Epithelial cell of esophagus (primary cell): ENCODE measurements at places on chromosomes 13 and 19.

DNA sequence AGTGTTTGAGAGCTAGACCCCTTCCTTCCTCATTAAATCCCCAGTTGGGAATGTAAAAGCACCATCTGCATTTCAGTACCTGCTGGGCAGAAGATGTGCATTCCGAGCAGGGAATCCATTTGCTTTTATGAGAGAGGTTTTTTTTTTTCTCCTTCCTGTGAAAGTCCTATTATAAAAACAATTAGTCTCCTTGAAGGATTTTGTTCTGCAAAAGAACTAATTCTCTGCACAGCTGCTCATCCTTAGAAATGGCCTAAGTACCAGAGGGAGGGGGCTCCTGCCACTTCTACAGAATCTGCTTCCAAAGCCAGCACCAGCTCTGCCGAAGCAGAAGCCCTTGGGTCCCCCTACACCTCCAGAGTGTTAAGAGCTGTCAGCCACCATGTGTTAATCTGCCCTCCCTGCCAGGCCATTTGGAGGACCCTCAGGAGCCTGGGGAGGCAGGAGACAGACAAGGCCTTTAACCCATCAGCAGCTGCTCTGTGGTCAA is 36.4 kb upstream of the SERPINE3 start:
- no peak for DNase-seq

DNA sequence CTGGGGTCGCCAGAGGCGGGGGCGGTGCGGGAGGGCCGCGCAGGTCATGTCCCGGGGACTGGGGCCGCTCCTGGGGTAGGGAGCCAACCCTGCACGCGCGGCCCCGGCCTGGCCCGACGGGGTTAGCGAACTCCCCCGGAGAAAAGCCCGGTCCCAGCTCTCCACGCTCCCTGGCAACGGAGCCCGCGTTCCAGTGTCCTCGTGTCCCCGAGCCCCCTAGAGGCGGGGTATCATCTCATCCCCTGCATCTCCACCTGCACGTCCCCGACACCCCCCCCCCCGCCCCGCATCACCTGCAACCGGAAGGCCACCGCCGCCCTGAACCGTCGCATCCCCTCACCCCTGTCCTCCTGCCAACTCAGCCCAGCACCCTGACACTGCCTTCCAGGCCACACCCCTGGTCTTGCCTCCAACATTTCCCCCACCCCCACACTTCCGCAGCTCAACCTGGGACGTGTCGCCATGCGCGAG is 2.7 kb downstream of the WDR88 start:
- no peak for DNase-seq

DNA sequence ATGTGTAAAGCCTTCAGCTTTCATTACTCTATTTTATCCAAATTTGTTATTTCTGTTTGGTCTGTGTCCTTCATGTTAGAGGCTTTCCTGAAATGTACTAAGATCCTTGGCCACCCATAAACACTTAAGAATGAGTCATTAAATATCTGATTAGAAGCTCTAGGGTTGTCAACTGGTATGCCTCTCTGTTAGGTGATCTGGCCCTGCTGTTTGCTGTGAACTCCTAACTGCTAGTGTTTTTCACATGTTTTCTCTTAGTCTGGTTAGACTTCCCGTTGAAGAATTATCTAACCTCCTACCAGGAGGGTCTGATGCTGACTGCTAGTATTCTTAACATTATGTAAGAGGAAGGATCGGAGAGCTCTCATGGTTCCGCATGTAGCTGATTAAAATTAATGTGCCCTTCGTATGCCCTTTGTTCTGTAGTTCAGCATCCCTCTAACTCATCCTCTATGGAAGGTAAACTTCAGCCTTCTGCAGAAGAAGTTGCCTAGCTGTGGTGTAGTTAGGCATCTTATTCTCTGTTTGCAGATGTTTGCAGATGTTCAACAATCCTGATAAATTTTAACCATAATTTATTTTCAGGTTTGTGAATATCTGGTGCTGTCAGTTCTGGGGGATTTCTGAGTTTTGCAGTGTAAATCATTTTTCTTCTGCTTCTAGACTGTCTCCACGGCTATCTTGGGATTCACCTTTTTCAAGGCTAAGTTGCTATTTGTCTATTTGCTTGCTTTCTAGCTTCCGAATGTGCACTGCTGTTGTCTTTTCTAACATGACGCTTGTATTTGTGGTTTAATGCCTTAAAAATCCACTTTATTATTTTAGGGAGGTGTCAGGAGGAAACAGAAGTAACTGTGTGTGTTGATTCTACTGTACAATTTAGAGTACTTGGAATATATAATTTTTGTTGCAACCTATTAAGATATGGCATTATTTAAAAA is 207.2 kb upstream of the SPRY2 start:
- DNase-seq = peak; percentile 4

DNA sequence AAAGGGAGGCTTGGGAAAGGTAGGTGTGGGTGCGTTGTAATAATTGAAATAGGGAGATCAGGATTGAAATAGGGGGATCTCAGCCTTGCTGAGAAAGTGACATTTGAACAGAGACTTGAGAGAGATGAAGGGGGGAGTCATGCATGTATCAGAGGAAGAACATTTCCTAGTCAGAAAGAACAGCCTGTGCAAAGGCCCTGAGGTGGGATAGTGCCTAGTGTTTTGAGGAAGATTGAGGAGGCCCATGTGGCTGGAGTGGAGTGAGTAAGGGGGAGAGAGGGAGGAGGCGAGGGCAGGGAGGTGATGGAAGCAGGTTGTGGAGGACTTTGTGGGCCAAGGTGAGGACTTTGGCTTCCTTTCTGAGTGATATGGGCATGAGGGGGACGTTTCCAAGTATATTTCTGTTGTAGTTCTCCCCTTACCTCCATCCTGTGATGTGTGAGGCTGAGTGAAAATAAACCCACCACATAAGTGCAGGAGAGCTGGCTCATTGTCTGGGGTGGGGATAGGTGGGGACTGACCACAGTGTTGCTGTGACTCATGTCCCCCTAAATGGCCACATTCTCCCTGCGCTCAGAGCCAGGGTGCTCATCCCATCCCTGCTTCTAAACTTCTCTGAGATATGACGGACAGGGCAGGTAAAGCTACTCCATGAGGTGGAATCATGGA is 17.8 kb downstream of the ACTL9 start:
- no peak for DNase-seq

DNA sequence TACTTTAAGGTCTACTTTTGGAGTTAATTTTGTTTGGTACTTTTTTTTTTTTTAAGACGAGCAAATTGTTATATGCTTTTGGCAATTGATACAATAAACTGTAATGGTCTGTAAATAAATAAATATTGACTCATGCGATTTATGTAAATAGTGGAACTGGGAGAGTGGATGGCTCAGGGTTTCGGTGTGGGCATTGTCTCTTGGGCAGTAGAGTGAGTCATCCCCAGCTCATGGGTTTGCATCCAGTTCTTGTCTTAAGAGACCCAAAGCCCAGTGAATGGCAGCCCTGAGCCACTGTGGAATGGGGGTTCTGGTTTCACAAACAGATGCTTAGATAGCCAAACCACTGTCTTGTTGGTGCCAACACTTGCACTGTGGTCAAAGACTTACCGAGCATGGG is 33.0 kb downstream of the FGF9 start:
- DNase-seq = peak; percentile 81

- no peak for DNase-seq
Measured at GRCh38 chr13:99140831-99141230, 59.8 kb upstream of the UBAC2 start.

DNA sequence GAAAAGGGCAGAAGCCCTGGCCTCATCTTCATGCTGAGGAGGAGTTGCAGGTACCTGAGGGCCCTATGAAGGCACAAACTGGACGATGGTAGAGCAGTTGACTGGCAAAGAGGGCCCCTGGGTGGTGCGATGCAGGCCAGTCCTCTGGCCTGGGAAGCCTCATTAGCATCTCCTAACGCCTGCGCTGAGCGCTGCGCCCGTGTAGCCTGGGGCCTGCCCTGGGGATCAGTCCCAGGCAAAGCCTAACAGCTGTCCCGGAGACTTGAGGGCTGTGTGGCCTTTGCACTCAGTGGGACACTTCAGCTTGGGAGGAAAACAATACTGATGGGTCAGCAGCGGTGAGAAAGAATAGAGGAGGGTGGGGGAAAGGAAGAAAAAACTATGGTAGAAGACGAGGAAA is 187.7 kb downstream of the RAP2A start:
- DNase-seq = no peak

DNA sequence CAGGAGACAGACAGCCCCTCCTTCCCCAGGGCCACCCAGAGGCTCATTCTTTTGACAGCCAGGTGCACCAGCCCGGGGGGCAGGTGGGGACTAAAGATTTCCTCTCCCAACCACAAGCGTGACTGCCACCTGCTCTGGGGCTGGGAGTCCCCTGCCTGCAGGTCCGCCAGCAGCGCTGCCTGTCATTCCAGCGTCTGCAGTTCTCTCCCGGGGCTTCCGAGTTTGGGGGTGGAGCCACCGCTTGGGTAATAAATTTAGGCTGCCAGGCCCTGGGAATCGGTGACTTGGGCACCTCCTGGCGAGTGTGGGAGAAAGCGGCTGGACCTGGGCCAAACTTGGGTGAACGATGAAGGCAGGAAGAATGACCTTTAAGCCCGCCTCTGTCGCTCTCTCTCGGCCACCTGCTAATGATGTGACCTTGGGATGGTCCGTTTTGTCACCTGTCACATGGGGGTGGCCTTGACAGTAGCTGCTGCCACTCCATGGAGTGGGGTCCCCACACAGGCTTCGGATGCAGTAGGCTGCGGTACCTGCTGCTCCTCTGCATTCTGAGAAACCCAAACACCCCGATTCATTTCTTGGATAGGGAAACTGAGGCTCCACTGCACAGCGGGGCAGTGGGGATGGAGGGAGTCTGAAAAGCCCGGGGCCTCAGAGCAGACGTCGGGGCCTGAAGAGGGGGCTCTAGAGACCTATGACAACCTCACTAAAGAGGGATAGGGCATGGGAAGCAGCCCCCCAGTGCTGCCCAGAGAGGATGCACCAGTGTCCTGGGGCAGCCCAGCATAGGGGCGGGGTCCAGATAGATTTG is 12.8 kb downstream of the FUT6 start:
- DNase-seq = peak; percentile 45

DNA sequence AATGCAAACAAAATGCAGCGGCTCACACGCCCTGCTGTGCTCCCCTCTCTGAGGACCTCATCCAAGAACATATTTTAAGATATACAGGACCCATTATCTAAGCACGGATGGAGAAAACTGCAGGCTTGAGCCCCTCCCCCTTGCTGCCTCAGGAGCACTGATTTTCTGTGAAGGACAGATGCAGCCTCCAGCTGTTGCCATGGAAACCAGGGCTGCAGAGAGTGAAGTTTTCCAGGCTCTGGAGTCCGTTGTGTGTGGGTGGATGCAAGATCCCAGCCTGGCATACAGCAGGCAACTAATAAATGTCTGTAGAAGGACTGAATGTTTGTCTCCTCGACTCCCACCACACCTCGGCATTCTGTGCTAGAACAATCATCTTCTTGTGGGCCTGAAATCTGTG is 105.6 kb upstream of the PEG3 start:
- no peak for DNase-seq

DNA sequence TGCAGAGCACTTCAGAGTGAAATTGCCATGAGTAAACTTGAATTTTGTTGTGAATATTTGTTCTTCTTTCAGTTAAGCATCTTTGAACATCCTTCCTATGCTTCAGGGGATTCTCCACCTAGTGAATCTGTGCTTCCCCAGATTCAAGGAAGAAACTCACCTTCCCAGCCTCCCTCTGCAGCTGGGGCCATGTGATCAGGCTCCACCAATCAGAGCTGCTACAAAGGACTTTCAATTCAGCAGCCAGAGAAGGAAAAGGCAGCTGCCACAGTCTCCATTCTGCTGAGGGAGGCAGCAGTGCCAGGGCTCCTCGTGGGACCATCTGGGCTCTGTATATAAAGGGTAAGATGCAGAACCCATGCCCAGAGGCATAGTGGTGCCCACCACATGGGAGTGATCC is 89.7 kb upstream of the SIAH3 start:
- no peak for DNase-seq
